Activated T-helper 2 cell treated with anti-CD3 and anti-CD28 coated beads, Interferon-gamma antibody, Interleukin-2, Interleukin-4, amounts not matched to agents 10 μg/mL and 5 μg/mL and 100 μg/mL, durations not matched to agents 14 hours and 24 hours and 36 hours (primary cell): ENCODE measurements at places on chromosomes 6 and 20. TPM values are rescaled to one million over a fixed set of nuclear protein-coding genes. Genes with fewer than 3 reads are reported as not detected.

ETV7 gene
- total RNA-seq: 0.51 and 0.57 TPM in 2 replicates

GRCh38 chr6:133551436-133551835 is 310.3 kb downstream of the EYA4 start:
- H3K36me3 ChIP-seq: no peaks in the 10 kb centered on the region
- DNase-seq: no peak
- H3K27ac ChIP-seq: no peak overlapping the region
- H3K4me3 ChIP-seq: no peak overlapping the region

DNA sequence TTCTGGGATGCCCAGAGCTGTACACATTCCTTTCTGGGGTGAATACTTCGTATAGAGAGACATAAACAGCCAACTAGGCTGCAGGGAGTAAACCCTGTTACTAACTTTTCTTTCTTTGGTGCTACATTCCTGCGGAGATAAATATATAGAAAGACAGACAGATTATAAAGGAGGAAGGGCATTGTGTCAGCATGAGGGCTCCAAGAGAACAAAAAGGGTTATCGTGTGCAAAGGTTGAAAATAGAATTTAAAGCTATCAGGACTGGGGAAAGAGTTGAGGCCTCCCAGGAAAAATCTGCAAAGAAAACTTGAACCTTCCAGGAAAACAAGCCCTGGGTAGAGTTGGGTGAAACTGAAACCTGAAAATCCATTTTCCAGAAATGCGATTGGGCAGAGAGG is 68.0 kb downstream of the TMEM170B start:
- no peak overlapping the region for H3K4me3 ChIP-seq
- no peaks in the 10 kb centered on the region for H3K4me1 ChIP-seq
- no peak for DNase-seq

DDAH2 gene
- 5.8 and 7.7 TPM in 2 replicates for total RNA-seq

DNA sequence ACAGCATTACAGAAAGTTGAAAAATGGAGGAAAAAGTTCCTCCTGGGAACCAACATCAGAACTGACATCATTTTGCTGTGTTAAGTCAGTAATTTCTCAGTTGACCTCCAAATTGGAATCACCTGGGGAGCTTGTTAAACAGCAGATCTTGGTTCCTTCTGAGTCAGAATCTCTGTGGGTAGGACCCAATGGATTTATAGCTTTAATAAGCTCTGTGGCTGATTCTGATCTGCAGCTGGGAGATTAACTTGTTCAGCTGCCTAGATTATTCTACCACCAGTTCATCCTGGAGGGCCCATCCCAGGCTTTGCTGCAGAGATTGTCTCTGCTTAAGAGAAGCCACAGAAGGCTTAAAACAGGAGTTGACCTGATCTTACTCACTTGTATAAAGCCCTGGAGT is 90.7 kb upstream of the POPDC3 start:
- peaks cover 3% of the 10 kb centered on the region for H3K36me3 ChIP-seq
- peaks cover 7% of the 10 kb centered on the region for H3K27me3 ChIP-seq
- H3K4me1 ChIP-seq: no peaks in the 10 kb centered on the region
- no peak for DNase-seq
- no peak overlapping the region for H3K4me3 ChIP-seq
- no peak overlapping the region for H3K27ac ChIP-seq

DNA sequence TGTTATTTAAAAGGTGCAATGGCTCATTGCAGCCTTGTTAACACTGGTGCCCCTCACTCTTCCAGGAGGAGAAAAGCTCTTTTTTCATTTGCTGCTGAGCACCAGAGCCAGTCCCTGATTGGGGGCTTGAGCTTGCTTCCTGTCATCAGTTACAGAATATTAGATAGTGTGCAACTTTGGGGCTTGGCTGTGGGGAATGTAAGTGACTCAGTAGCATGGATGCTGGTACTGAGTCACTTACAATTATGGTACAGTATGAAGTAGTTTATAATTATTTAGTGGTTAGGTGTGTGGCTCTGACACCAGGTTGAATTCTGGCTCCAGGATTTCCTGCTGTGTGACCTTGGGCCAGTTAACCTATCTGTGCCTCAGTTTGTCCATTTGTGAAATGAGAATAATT is 37.6 kb downstream of the ANKS1A start:
- no peak overlapping the region for H3K4me3 ChIP-seq
- DNase-seq: no peak
- H3K27ac ChIP-seq: no peak overlapping the region
- H3K36me3 ChIP-seq: no peaks in the 10 kb centered on the region
- no peaks in the 10 kb centered on the region for H3K4me1 ChIP-seq

ECT2L gene
- total RNA-seq: not detected in 2 replicates

BCLAF1 gene
- 228 and 242 TPM in 2 replicates for total RNA-seq

RSPO3 gene
- not detected in 2 replicates for total RNA-seq

GRCh38 chr6:157089258-157089657 is 234.1 kb downstream of the TMEM242 start:
- no peak overlapping the region for H3K4me3 ChIP-seq
- H3K27ac ChIP-seq: no peak overlapping the region
- H3K4me1 ChIP-seq: peaks cover 22% of the 10 kb centered on the region
- H3K36me3 ChIP-seq: peaks cover 49% of the 10 kb centered on the region
- no peak for DNase-seq
- H3K27me3 ChIP-seq: no peaks in the 10 kb centered on the region

CEBPB gene
- total RNA-seq: 36.2 and 36.4 TPM in 2 replicates

DNA sequence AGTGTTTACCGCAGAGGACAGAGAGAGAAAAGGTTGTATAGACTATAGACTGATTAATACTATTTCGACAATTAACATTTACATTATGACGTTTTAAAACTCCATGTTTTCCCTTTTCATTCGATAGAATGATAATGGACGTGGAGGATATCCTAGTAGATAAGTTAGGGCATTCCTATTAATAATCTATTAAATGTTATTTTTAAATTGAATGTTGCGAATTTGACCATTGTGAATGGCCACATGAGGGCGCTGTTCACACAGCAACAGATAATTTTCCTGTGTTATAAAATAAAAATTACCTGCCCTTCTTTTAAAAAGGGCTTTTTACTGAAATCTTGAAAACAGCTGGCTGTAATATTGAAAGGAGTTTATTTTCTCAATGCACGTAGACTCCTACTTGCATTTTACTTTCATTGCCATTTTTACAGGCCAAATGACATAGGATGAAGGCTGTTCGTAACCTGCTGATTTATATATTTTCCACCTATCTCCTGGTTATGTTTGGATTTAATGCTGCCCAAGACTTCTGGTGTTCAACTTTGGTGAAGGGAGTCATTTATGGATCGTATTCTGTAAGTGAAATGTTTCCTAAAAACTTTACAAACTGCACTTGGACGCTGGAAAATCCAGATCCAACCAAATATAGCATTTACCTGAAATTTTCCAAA is 3.3 kb downstream of the ADGRB3 start:
- no peaks in the 10 kb centered on the region for H3K36me3 ChIP-seq
- no peak for DNase-seq
- H3K4me3 ChIP-seq: no peak overlapping the region
- no peak overlapping the region for H3K27ac ChIP-seq
- H3K4me1 ChIP-seq: peaks cover 16% of the 10 kb centered on the region

- no peaks in the 10 kb centered on the region for H3K27me3 ChIP-seq
- H3K27ac ChIP-seq: no peak overlapping the region
- H3K4me1 ChIP-seq: no peaks in the 10 kb centered on the region
- H3K36me3 ChIP-seq: no peaks in the 10 kb centered on the region
- no peak for DNase-seq
Measured at GRCh38 chr6:140830666-140831065, 1302.1 kb upstream of the GJE1 start.

- no peaks in the 10 kb centered on the region for H3K27me3 ChIP-seq
- H3K4me3 ChIP-seq: peak overlapping the region; percentile 95
- no peak for DNase-seq
- peak overlapping the region; percentile 98 for H3K27ac ChIP-seq
- peaks cover 51% of the 10 kb centered on the region for H3K4me1 ChIP-seq
Measured at GRCh38 chr6:149319422-149319821, 1.9 kb downstream of the TAB2 start.

- peaks cover 29% of the 10 kb centered on the region for H3K27me3 ChIP-seq
- H3K4me1 ChIP-seq: peaks cover 9% of the 10 kb centered on the region
- DNase-seq: no peak
Measured at GRCh38 chr20:17868151-17868550, 100.4 kb downstream of the SNX5 start.

DNA sequence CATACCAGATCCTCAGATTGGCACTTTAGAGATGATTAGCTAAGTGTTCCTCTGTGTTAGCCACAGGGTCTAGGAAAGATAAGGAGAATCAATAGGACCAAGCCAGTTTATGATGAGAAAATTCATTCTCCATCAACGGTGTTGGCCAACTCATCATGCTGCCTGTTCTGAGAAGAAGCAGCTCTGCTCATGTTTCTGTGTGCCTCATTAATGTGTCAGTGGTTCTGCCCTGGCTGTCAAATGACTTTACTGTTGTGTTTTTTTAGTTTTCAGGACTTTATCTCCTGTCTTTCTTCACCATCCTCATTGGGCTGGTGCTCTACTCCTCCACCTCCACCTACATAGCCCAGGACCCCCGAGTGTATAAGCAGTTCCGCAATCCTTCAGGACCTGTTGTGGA is 234.3 kb upstream of the PLN start:
- no peaks in the 10 kb centered on the region for H3K36me3 ChIP-seq
- no peak overlapping the region for H3K4me3 ChIP-seq
- H3K27ac ChIP-seq: no peak overlapping the region
- DNase-seq: no peak
- H3K27me3 ChIP-seq: peaks cover 9% of the 10 kb centered on the region
- H3K4me1 ChIP-seq: no peaks in the 10 kb centered on the region

DNA sequence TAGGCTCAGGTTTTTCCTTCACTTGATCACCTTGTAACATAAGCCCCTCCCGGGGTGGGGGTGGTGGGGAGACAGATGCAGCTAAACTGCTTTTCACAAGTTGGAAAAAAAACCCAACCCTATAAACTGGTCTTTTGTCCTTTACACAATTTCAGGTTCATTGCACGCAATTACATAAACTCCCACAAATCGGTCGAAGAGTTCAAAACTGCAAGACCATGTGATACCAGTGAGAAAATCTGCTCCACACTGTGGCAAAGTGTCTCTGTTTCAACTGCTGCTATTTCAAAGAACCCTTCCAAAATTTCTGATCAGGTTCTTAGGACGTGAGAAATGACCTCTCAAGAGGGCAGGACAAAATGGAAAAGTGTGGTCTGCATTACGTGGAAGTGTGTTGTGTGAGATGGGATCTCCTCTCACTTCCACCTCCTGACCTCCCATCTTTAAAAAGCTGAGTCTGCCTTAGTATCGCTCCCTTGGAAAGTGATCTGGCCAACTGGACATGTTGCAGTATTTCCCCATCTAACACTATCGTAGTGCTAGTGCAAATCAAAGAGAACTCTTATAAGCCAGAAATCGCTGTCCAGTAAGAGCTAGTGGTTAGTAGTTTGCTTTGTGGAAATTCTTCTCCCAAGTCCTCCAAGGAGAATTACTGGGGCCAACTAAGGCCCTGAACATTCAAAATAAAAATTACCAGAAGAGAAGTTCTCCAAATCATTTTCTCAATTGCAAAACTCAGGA is 60.1 kb downstream of the PRND start:
- no peak overlapping the region for H3K27ac ChIP-seq
- no peaks in the 10 kb centered on the region for H3K27me3 ChIP-seq
- H3K4me3 ChIP-seq: no peak overlapping the region
- no peak for DNase-seq
- peaks cover 3% of the 10 kb centered on the region for H3K4me1 ChIP-seq
- peaks cover 43% of the 10 kb centered on the region for H3K36me3 ChIP-seq

COX4I2 gene
- not detected in 2 replicates for total RNA-seq

TCF15 gene
- total RNA-seq: not detected in 2 replicates

ACSS2 gene
- 51.3 and 59.4 TPM in 2 replicates for total RNA-seq

BPIFA3 gene
- total RNA-seq: not detected in 2 replicates

CFAP206 gene
- total RNA-seq: not detected in 2 replicates

DNA sequence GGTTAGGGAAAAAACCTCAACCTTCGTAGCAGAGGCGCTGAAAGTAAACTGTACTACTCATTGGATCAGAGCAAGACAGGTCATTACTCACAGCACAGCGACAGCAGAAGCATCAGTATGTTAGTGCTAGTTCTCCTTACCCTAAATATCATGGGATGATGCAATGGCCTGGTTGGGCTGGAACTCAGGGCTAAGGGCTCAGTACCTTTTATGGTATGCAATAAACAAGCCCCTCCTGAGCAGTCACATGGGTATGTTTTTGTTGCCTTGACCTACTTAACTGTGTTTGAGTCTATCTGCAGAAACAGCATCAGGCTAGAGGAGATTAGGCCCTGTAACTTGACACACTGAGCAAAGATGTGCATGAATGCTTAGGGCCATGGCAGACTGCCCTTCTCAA is 369.4 kb upstream of the IMPG1 start:
- no peak overlapping the region for H3K27ac ChIP-seq
- no peaks in the 10 kb centered on the region for H3K4me1 ChIP-seq
- no peaks in the 10 kb centered on the region for H3K36me3 ChIP-seq
- no peak for DNase-seq
- no peak overlapping the region for H3K4me3 ChIP-seq
- no peaks in the 10 kb centered on the region for H3K27me3 ChIP-seq

RBPJL gene
- total RNA-seq: not detected in 2 replicates
